ENCODE measurements at places on chromosomes 7 and 10. TPM values are rescaled to one million over a fixed set of nuclear protein-coding genes. Genes with fewer than 3 reads are reported as not detected.

DNA sequence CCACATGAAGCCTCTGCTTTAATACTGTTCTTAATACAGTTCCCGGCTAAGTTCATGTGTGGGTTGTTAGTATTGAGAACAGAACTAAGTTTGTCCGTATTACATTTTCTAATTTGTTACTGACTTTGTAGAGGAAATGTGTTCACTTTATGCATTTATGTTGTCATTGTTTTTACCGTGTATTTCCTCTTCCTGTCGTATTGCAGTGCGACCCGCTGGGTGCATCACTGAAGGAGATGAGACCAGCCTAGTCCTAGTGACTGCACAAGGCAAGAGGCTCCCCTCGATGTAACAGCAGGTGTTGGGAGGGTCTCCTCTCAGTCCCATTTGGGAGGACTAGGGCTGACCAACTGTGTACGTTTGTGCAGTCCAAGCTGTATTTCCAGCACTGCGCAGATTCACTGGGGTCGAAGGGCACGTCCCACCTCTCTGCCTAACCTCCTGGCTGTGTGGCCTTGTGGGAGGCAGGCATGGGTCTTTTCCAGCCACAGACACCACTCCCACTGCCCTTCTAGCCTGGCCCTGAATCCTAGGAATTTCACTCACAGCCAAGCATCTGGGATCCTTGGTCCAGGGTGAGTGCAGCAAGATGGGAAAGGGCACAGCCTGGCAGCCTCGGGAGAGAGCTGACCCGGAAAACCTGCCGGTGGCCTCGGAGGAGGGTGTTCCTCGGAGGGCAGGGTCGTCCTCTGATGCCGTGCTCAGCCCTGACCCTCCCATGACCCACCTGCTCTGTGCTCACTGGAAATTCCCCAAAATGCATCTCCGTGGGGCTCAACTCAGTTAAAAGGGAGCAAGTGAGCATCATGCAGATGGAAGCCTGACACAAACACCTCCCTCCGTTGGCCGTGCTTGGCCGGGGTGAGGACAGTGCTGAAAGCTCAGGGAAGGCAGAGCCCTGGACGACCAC, 63.9 kb upstream of the FAM20C start:
- DNase-seq: no peak

DNA sequence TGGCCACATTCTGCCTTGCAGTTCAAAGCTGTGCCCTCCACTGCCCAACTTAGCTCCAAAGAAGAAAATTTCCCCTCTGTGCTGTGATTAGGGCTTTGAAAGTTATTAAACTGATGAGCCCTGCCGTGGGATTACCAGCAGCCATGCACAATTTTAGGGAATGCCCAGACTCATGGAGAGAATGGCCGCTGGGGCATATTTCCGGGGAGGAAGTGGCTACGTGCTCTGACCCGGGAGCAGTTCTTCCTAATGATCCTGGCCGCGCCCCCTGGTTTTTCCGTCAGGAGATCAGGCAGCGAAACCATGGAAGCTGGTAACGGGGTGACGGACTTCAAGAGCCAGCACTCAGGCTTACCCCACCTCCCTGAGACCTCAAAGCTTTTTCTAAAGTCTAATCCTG, 365.5 kb upstream of the PFKP start:
- no peak for DNase-seq

- no peak for DNase-seq
These were observed 13.4 kb upstream of the AP1S1 start for GRCh38 chr7:101140746-101141382.

- DNase-seq: peak; percentile 29
These were observed 44.0 kb downstream of the COL13A1 start for GRCh38 chr10:69845574-69846292.

DNA sequence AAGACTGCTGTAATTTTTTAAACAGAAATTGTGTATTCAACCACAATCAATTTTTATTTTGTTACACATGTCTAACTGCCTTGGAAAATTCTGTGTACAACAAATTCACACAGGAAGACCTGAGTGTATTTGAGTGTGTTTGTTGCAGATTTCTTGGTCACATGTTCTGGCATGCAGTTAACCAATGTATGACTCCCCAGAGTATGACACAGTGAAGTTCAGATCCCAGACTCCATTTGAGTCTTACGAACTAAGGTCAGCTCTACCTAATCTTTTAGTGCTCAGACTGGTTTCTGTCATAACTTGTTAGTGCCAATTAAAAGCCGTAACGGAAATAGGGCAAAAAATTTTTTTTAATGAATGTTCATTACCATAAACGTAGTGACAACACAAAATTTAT, 5.8 kb downstream of the GNAI1 start:
- DNase-seq: no peak

DNA sequence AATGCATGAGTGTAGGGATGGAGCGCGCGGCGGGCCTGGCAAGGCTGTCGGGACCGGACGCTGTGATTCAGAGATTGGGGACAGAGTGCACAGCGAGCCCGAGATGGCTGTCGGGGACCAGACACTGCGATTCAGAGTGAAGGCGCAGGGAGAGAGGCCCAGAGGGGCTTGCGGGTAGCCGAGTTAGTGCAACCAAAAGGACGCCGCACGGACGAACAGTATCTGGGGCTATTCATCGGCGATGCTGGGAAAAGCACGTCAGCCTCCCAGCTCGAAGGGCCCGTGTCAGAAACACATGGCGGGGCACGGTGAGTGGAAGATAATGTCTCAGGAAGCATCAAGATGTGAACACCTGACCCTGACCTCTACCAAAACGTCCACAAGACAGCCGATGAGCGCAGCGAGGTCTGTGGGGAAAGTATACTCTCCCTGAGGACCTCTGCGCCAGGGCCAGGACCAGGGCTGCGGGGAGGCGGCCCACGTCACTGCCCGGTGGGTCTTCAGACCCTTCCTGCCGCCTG, 215.8 kb downstream of the ZMYND11 start:
- DNase-seq: no peak

DNA sequence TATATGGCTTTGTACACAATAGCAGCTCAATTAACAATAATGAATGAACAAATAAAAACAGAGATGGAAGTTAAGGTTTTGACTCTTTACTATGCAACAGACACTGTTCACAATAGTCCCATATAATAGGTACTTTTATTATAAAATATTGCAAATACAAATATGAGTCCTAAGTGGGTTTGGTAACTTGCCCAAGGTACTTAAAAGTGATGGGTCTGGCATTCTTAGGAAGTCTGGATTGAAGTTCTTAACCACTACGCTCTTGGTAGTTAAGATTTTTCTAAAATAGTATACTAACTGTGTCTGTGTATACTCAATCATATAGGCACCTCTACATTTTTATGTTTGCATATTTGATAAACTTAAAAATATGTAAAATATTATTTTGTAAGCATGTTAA, 55.5 kb downstream of the HGF start:
- DNase-seq: no peak

DNA sequence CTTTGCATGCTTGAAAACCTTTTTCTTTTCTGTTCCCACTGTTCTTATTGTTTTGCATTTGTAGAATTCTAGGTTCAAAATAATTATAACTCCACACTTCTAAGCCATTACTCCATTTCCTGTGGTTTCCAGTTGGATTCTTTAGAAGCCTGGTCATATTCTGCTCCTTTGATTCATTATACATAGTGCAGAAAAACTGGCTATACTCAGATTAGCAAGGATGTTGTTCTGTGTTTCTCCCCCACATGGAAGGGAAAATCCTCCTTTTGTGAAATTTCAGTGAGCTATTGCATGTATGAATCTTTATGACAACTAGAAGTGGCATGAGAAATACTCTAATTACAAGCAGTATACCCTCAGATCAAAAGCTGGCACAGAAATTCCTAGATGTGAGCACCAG, 79.5 kb downstream of the SLC13A1 start:
- DNase-seq: peak; percentile 13

DNA sequence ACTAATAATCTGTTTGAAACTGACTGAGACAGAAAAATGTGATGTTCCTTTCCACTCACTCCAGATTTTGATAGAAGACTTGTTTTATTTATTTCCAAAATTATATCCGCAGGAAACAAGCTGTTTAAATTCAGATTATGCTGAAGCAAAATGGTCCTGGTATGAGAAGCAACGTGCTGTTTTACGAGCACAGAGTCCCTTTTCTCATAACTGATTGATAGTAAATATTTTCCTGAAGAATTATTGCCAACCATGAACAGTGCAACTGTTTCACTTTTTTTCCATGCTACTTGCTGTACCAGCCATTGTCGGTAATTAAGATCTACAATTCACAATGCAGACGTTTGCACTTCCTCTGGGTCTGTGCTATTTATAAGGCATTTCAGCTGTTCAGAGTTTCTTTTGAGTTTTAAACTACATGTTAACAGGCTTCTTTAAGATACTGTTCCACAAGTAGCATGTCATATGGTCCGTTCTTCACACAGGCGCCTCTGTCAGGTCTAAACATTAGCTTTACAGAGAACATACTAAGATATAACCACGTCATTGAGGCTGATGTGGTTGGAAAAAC, 103.8 kb downstream of the POLL start:
- DNase-seq: no peak

GRCh38 chr10:7986851-7987250, 67.6 kb upstream of the GATA3 start:
- peak; percentile 4 for DNase-seq

- no peak for DNase-seq
These were observed 94.9 kb downstream of the GAD2 start for GRCh38 chr10:26311383-26311940.

GRCh38 chr7:111578754-111579153, 16.5 kb upstream of the IMMP2L start:
- no peak for DNase-seq

DNA sequence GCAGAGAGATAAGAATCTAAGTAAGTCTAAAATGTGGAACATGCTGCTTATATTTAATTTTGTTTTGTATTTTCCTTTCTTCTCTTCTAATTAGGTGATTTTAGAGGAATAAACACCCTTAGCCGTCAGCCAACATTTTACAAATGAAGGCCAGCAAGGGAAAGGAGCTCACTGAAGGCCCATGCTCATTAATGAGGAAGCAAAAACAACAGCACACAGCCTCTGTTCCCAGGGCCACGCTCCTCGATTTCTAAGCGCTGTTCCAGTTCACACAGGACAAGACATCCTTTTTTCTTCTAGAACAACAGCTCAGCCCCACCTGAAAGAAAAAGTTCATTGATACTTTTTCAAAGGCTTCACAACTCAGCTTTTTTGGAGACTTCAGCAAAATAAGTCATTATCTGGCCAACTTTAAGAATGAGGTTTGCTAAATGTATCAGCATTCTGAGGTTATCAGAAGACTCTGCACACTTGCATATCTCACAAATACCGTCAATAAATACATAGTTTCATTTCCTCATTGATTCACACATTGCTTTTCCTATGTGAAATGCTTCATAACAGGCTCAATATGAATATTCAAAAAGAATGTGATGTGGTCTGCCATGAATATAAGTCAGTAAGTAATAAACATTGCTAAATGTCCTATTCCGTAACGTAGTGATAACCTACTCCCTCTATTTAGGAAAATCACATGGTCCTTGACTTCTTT, 34.8 kb upstream of the SFMBT2 start:
- no peak for DNase-seq

- no peak for DNase-seq
These were observed 39.6 kb downstream of the GLI3 start for GRCh38 chr7:42197451-42197850.

- DNase-seq: peak; percentile 24
These were observed 1.2 kb downstream of the AHCYL2 start for GRCh38 chr7:129225931-129226572.

- no peak for DNase-seq
These were observed 61.0 kb downstream of the PLPP4 start for GRCh38 chr10:120517881-120518484.

GRCh38 chr7:92359801-92360200, 87.5 kb upstream of the GATAD1 start:
- DNase-seq: peak; percentile 66

DNA sequence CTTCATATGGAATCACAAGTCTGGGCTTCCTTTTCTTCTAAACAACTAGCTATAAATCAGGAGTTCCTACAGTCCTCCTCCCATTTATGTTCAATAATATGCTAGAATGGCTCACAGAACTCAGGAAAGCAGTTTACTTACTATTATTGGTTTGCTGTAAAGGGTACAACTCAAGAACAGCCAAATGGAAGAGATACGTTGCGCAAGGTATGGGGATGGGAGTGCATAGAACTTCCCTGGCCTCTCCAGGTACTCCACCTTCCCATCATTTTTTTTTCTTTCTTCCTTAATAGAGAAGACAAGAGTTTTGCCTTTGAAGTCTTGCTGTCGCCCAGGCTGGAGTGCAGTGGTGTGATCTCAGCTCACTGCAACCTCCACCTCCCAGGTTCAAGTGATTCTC, 27.1 kb upstream of the SEMA4G start:
- DNase-seq: no peak

DNA sequence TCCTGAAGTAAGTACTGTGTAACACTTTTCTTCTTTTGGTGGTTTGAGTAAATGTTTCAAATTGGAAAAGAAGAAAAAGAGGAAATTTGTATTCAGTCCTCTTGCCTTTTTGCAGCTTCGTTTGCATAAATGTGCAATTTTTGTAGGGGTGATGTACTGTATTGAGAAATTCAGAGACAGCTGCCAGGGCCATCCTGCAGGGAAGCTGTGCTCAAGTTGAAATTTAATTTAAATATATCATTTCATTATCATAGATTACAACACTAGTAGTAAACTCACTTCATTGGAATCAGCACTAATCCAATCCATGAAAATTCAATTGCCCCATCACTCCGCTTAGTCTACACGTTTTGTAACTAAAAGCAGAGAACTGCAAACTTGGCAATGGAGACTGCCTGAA, 415.4 kb downstream of the DNAJB9 start:
- DNase-seq: no peak

GRCh38 chr10:65911151-65911835, 1014.5 kb upstream of the LRRTM3 start:
- no peak for DNase-seq

- DNase-seq: peak; percentile 25
These were observed 235.9 kb downstream of the HGF start for GRCh38 chr7:81533931-81534330.

VPS37D gene
- 1.9 TPM for total RNA-seq

CALCR gene
- not detected for total RNA-seq

SPDYE1 gene
- not detected for total RNA-seq

EN2 gene
- not detected for total RNA-seq

PDGFA gene
- total RNA-seq: 4.1 TPM

SPDYE9 gene
- total RNA-seq: 0.08 TPM

MRLN gene
- not detected for total RNA-seq

PON1 gene
- not detected for total RNA-seq

EBF3 gene
- total RNA-seq: 14.7 TPM

LOXL4 gene
- total RNA-seq: 14.3 TPM

PLXNA4 gene
- 3.0 TPM for total RNA-seq

JAKMIP3 gene
- total RNA-seq: 1.1 TPM

HABP2 gene
- total RNA-seq: not detected

GLI3 gene
- total RNA-seq: 7.0 TPM
